NCI-H82 (cell line): ENCODE measurements at places on chromosomes 3 and 15.

- DNase-seq, result no peak
Measured at GRCh38 chr3:12854565-12854964, 13.2 kb upstream of the RPL32 start.

GRCh38 chr3:52532838-52533622, 627 bp downstream of the NT5DC2 start:
- DNase-seq, result no peak

- DNase-seq, result peak; percentile 96
Measured at GRCh38 chr3:101195951-101196713, 124.2 kb downstream of the IMPG2 start.

GRCh38 chr3:40915346-40915865, 283.9 kb upstream of the CTNNB1 start:
- DNase-seq, result no peak

GRCh38 chr3:99640214-99640851, 1.9 kb downstream of the COL8A1 start:
- no peak for DNase-seq

GRCh38 chr3:178420033-178420432, 116.2 kb upstream of the KCNMB2 start:
- DNase-seq, result no peak

DNA sequence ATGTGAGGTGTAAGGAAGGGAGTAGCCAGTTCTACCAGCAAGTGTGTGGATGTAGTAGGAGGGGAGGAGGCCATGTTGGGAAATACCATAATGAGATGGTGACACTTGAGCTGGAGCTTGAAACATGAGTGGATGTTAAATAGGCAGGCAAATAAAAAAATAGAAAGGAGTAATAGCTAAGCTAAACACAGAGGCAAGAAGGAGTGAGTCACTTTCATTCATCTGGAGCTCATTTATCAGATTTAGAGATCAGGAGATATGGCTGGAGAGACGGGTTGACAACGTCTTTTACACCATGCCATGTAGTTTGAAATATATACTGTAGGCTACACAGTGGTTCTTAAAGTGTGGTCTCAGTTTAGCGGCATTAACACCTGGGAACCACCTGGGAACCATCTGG, 390.5 kb downstream of the DIPK2A start:
- DNase-seq, result no peak

- no peak for DNase-seq
Measured at GRCh38 chr15:57509126-57509525, 82.6 kb upstream of the MYZAP start.

- no peak for DNase-seq
Measured at GRCh38 chr3:63060412-63060811, 185.2 kb upstream of the CADPS start.

- DNase-seq, result no peak
Measured at GRCh38 chr3:122403489-122403888, 12.4 kb downstream of the WDR5B start.

- no peak for DNase-seq
Measured at GRCh38 chr15:31486506-31486905, 159.9 kb downstream of the KLF13 start.
